ENCODE measurements at places on chromosomes 5 and 9. TPM values are rescaled to one million over a fixed set of nuclear protein-coding genes. Genes with fewer than 3 reads are reported as not detected.

The CACNA1B gene
- polyA plus RNA-seq = not detected

The RARS1 gene
- polyA plus RNA-seq = 21.7 TPM

The TXNDC8 gene
- not detected for polyA plus RNA-seq

DNA sequence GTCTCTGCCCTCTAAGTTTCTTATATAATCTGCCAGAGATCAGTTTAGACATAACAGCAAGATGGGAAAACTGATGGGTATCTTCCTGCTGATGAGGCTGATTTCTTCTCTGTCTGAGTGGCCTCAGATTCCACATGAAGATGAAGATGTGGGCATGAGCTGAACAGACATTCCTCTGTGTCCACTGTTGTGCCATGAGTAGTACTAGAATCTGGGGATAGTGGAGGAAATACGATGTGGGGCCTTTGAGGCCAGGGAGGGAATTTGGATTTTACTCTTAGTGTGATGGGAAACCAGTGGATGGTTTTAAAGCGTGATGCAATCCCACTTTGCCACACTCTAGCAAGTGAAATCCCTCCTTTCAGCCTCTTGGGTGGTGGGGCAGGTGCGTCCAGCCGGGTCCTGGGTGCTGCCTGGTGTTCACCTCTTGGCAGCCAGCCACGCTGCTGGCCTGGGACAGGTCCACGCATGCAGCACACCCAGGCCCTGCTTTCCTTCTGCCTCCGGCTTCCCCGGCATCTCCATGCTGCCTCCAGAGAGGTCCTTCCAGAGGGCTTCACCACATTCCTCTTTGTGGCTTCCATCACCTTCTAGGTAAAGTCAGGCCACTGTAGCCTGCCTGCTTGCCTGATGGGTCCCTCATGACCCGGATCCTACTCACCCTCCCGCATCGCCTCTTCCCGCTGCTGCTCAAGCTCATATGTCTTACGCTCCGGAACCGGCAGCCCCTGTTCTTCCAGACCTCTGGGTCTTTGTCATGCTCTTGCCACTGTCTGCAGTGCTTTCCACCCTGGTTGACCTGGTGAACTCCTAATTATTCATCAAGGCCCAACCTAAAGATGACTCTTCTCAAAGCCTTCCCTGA, 28.1 kb upstream of the SH3PXD2B start:
- DNase-seq = no peak

DNA sequence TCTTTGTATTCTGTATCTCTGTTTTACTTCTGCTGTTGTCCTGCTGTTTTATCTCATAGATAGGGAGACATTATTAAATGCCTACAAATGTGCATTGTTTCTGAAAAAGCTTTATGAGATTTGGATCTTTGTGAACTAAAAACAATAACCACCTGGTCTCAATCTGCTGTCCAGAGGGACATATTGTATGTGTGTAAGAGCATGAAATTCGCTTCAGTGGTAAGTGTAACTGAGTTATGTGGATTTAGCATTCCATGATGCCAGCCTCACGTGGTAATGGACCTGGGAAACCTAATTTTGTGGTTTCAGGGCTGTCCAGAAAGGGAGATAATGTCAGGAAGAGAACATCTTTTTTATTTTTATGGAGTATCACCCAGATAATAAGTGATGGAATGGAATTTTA, 119.3 kb downstream of the GDNF start:
- DNase-seq = no peak

DNA sequence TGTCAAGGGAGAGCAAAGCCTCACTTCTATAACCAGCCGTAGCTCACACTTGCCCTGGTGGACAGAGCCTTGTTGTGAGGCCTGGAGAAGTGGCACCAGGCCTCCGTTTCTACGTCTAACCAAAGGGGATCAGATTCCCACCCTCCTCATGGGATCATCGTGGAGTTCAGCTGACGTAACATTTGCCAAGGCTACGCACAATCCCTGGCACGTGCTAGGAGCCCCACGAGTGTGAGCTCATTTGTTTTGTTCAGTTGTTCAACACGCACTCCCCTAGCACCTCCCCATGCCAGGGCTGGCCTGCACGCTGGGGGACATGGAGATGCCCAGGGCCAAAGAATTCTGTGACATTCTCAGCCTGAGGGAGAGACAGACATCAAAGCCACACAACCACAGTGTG, 23.1 kb downstream of the ADGRD2 start:
- no peak for DNase-seq

DNA sequence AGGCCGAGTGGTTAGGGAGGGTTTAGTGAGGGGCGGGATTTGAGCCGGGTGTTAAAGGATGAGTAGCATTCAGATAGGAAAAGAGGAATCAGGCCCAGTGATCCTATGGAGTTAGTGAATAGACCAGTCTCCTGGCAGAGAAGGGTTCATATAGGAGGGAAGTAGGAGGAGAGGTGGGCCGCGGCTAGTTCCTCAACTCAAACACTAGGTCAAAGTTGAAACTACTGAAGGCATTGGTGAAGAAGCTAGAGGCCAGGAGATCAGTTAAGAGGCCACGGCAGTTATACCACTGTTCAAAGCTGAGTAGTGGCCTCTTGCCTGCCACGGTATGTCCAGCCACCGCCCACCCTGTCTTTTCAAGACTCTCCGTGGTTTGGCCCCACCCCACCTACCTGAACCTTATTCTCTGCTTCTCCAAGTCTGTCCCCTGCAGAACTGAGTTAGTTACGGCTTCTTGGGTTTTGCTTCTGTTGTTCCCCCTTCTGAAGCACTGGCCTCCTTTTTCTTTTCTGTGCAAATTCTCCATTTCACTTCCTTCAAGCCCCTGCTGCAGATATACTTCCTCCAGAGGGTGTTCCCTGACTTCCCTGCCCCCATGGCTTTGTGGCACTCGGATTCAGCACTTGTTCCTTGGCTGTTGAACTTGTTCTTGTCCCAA, 1.8 kb downstream of the ZBTB34 start:
- peak; percentile 53 for DNase-seq

DNA sequence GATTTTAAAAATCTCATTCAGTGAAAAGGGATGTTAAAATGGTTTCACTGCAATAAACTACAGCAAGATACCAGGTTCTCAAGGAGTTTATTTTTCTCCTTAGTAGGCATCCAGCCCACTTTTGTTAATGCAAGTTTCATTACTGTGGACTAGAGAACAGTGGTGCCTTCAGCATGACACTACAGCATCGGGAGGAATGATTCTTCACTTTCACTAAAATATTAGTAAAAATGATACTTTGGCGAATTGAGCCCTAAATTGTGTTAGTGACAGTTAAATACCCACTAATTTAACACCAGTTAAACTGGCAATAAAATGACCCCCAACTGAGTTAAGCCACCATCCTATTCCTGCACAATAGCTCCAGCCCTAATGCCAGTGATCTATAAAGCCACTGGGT, 152.2 kb upstream of the MPDZ start:
- no peak for DNase-seq

- no peak for DNase-seq
Measured at GRCh38 chr9:5072871-5073270, 87.8 kb downstream of the JAK2 start.
